Right forelimb (tissue), 1 donor: ENCODE measurements at places on chromosomes 4 and X.
A peak's percentile ranks its signal among the peaks of the same experiment; 100 is the strongest.

- DNase-seq, result no peak
Measured at GRCh38 chrX:43176686-43177085, 398.7 kb upstream of the PPP1R2C start.

- no peak for DNase-seq
Measured at GRCh38 chr4:32752962-32753361, 2032.8 kb downstream of the PCDH7 start.

- no peak for DNase-seq
Measured at GRCh38 chr4:29717287-29718057, 1002.7 kb upstream of the PCDH7 start.

DNA sequence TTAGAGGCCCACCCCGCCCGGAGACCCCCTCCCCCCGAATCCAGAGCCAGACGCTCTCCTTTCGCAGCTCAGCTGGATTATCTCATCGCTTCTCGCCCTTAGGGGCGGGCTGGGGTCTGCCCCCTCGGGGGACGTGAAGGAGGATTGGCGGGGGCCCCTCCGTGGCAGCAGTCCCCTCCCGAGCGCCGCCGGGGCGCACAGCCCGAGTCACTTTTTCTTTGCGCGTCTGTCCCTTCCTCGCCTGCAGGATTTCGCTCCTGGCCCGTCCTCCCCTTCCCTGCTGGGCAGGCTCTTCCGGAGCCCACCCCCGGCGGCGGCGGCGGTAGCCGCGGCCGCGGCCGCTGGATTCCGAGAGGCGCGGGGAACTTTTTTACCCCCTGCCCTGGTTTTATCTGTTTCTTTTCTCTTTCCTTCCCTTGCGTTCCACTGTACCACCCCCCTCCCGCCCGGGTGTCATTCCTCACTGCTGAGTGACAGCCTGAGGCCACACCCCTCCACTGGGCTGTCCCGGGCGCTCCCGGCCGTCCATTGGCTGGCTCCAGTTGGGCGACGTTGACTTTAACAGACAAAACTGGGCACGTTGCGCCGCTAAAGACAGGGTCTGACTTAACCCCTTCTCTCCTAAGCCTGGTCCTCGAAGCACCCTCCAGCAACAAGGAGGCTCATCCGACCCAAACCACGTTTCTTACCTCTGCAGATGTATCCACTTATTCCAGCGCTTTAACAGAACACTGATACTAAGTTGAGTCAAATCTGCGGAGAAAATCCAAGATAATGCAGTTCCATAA, 492 bp upstream of the NKX3-2 start:
- DNase-seq, result peak; percentile 91

DNA sequence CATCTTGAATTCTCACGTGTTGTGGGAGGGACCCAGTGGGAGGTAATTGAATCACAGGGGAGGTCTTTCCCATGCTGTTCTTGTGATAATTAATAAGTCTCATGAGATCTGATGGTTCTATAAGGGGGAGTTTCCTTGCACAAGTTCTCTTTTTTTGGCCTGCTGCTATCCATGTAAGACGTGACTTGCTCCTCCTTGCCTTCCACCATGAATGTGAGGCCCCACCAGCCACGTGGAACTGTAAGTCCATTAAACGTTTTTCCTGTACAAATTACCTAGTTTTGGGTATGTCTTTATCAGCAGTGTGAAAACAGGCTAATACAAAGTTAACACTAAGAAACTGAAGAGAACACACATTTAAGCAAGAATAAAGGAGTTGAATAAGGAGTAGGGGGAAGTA, 16.0 kb downstream of the TBCK start:
- DNase-seq, result no peak

- no peak for DNase-seq
Measured at GRCh38 chrX:70289168-70289792, 447 bp downstream of the PDZD11 start.

DNA sequence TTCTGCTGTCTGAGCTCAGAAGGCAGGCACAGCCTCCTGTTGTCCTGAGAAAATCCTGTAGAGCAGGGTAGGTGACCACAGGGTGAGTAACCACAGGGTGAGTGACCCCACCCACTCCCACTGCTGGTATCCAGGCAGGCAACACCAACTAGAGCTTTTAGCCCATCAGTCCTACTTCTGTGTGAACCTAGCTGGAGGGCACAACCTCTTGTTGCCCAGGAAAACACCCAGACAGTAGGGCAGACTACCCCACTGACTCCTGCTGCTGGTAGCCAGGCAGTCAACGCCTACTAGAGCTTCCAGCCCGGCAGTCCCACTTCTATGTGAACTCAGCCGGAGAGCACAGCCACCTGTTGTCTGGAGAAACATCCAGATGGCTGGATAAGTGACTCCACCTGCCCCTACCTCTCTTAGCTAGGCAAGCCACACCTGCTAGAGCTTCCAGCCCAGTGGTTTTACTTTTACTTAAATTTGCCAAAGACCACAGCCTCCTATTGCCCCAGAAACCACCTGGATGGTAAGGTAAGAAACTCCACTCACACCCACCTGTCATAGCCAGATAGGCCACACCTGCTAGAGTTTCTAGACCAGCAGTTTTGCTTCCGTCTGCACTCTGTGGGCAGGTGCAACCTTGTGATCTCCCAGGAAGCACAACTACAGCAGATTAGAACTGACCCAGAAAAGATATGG, 371.6 kb downstream of the INPP4B start:
- no peak for DNase-seq
